CD4-positive, alpha-beta memory T cell (primary cell): ENCODE measurements at places on chromosomes 2 and 18.

DNA sequence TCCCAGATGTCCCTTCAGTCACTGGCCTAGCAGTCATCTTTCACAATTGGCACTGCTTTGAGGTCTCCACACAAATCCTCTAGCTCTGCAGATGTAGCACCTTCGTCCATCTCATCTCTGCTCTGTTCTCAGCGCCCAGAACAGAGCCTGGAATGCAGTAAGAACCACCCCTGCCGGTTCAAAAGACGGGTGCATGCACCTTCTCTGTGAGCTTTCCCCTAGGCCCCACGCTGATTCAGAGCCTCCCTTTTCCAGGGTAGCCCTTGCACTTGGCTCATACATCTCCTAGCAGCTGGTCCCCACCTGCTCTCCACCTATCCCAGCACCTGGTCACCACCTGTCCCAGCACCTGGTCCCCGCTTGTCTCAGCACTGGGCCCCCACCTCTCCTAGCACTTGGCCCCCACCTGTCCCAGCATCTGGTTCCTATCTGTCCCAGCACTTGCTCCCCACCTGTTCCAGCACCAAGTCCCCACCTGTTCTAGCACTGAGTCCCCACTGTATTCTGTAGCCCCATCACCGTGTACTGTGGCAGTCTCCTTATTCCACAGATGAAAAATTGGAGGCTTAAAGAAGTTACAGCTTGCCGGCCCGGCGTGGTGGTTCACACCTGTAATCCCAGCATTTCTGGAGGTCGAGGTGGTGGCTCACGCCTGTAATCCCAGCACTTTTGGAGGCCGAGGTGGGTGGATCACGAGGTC is 4.7 kb upstream of the KCNF1 start:
- DNase-seq, result no peak

GRCh38 chr2:118010473-118010872 is 3.4 kb downstream of the CCDC93 start:
- DNase-seq, result no peak

- no peak for DNase-seq
Observed at GRCh38 chr2:150911766-150912280, 349.8 kb downstream of the RBM43 start.

DNA sequence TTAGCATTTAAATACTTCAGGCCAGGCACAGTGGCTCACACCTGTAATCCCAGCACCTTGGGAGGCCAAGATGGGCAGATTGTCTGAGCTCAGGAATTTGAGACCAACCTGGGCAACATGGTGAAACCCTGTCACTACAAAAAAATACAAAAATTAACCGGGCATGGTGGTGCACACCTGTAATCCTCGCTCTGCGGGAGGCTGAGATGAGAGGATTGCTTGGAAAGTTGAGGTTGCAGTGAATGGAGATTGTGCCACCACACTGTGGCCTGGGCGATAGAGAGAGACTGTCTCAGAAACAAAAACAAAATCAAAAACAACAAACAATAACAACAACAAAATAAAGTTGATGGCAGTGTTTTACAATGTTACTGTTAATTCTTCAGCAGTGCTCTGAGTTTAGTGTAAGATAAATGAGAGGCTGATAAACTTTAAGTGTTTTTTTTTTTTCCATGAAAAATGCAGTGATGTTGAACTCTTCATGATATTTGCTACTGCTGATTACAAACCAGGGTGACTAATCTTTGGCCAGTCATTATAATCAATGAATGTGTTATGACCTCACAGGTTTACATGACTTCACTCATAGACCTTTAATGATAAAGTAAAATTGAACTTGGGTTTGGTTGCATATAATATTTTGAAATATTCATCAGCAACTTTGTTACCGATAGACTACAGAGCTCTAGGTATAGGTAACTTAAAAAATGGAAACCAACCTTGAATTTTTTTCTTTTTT is 2.5 kb downstream of the ITGAV start:
- no peak for DNase-seq

GRCh38 chr2:218434456-218434855 is 15.5 kb downstream of the VIL1 start:
- no peak for DNase-seq

GRCh38 chr2:33729353-33729752 is 130.3 kb upstream of the FAM98A start:
- no peak for DNase-seq

DNA sequence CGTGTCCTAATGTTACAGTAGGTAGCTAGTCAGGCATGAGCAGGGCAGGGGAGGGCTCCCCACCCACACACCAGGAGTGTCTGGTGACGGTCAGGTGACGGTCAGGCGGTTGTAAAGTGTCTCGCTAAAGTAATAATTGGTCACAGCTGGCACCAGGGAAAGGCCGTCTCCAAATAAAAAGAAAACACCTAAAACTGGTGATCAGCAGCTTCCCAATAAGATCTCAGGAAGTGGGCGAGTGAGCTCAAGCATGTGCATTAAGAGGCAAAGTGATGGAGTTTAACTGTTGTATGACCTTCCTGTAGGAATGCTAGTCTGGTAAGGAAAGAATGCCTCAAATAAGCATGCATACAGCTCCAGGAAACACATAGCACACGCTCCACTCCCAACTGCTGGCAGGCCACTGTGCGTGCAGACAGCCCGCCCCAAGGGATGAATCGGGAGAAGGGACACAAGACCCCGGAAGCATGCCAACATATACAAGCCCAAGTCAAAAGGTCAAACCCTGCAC is 177.1 kb downstream of the RNF144A start:
- no peak for DNase-seq
